ENCODE measurements at places on chromosomes 6 and 20.

DNA sequence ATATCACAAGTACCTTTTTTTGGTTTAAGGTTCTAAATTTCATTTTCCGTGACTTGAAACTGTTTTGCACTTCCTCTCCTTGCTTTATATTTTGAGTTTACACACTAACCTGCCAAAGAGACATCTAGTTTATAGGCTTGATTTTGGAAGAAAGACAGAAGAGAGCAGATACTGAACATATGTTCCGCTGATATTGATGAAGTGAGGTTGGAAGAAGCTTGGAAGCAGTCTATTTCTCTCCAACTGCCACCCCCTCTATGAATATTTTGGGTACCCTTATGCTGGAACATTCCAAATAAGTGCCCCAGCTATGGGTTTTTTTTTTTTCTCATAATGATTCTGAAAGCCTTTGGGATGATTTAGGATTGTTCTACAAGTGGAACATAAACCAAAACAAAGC, 150.6 kb downstream of the LAMA2 start:
- no peak for DNase-seq

GRCh38 chr6:20399518-20399917, 2.2 kb upstream of the E2F3 start:
- no peak for DNase-seq

DNA sequence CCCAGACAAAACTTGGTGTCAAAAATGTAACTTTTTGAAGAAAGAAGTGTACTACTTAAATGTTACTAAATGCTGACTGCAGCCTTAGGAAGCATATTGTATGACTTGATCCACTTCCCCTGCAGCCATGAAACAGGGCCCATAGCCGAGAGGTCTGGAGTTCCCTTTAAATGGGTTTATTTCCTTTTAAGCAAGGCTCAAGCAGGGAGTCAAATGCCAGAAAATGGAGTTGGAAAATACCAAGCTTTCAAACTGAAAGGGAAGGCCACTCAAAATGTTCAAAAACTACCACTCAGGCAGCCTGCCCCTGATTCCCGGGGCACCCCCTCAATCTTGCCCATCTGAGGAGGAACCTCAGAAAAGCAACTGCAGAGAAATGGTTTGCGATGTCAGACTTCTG, 43.3 kb downstream of the SLC22A23 start:
- no peak for DNase-seq

- no peak for DNase-seq
Observed at GRCh38 chr6:97697456-97697855, 414.4 kb upstream of the MMS22L start.

DNA sequence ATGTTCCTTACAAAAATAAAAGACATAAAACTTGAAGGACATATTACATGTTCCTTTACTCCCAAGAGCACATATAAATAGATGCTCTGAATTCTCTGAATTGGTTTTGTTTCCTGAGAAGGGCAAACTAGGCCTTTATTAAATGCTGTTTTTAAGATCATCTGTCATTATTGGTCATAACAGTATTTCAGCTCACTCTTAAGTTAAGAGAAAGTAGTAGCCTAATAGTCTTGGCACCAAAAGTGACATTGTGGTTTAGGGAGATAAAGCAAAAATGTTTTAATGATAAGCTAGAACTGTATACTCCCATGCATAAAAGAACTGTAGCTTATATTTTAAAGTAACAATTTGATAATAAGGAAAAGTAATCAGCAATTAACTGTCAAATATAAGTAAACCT, 361.1 kb upstream of the PTCHD4 start:
- no peak for DNase-seq

DNA sequence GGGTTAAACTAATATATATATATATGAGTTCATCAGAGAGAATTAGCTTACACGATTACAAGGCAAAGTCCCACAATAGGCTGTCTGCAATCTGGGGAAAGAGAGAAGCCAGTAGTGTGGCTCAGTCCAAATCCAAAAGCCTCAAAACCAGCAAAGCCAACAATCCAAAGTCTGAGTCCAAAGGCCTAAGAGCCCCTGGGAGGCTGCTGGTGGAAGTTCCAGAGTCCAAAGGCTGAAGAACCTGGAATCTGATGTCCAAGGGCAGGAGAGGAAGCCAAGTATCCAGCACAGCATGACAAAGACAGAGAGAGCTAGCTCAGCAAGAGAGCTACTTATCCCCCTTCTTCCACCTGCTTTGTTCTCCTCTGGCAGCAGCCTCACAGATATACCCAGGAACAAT, 274.7 kb upstream of the ID4 start:
- no peak for DNase-seq

DNA sequence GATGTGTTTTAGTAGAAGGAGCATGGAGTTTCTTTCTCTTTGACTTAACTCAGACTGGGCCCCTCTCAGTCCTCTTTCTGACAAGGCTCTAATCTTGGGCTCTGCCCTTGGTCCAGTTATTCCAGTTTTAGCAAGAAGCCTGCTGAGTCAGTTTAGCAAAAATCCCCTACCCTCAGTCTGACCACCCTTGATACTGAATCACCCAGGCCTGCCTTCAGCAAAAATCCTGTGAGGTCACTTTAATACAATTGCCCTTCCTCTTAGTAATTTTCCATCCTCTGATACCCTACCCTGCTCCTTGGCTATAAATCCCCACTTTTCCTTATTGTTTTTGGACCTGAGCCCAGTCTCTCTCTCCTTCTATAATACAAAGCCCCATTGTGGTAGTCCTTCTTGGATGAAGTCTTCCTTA, 326.7 kb upstream of the NOX3 start:
- DNase-seq = no peak

DNA sequence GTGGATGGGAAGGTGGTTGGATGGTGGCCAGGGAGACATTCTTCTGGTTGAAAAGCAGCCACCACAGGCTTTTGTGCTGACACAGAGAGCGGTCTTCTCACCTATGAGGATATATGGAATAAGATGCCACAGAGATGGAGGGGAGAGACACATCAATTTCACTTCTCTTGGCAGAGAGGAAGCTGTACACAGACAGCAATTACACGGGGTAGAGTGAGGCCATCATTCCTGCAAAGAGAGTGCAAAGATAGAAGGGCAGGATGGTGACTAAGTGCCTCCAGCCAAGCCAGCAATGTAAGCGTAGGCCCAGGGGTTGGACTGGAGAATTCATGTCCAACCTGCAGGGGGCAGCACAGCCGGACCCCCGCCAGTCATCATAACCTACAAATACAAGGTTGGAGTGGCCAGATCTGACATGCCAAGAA, 56.4 kb downstream of the NRN1 start:
- no peak for DNase-seq

DNA sequence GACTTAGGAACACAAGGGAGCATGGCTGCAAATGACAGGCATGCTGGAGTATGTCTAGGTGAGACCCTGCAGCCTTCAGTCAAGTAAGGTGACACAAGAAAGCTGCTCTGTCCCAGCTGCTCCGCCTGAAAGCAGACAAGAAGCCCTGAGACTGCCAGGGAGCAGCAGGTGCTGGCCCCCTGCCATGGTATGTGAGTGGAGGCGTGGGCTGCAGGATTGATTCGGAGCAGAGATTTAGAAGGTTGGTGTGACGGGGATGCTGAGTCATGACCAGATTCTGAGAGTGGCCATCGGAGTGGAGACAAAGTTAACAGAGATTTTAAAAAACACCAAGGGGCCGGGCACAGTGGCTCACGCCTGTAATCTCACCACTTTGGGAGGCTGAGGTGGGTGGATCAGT, 17.8 kb downstream of the LRP11 start:
- no peak for DNase-seq

- DNase-seq = no peak
Observed at GRCh38 chr20:35344354-35344837, 52.2 kb upstream of the FAM83C start.

DNA sequence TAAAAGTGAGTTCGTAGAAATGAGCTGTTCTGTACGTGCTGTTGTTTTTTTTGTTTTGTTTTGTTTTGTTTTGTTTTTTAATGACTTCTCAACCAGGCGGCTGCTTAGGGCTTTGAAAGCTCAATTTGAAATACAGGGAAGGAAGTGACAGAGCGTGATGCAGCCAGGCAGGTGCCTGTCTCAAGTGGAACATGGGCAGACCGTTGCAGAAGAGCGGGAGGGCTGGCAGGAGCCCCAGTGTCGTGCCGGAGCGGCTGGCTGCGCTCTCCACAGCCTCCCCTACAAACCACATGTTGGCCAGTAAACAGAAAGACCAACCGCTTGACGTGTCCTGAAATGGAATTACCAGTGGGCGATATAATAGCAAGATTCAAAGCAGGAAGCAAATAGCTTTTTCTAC, 164.9 kb upstream of the RREB1 start:
- no peak for DNase-seq

DNA sequence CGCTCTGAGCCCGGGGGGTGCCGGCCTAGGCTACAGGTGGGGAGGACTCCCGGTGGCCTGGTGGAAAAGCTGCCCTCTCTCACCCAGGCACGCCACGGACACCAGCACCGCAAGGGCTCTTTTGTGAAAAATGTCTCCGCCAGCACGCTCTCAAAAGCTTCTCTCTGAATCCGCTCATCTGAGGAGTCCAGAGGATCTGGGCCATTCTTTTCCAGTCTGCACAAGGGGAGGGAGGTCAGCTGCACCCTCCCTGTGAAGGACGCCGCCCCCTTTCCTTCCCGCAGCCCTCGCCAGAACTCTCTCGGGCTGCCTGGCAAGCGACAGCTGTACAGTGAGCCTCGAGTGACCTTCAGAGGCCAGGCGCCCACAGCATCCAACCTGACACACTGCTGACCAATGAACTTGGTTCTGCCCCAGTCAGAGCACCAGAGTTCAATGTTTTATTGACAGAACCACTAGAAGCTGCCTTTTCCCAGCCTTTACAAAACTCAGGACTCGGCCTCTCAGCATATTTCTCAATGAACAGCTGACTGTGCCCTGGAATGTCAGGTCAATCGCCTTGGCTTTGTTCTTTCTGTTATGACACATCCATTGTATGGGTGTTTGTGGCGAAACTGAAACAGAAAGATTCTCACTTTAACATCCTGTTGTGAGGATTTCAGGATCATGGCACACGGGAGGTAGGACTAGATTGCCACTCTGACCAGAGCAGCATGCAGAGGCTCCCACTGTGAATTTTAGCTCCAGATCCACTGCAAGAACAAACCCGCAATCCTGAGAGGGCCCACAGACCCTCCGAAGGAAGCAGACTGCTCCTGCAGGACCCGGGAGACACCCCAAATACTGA, 26.7 kb downstream of the SERPINB9 start:
- DNase-seq = no peak

DNA sequence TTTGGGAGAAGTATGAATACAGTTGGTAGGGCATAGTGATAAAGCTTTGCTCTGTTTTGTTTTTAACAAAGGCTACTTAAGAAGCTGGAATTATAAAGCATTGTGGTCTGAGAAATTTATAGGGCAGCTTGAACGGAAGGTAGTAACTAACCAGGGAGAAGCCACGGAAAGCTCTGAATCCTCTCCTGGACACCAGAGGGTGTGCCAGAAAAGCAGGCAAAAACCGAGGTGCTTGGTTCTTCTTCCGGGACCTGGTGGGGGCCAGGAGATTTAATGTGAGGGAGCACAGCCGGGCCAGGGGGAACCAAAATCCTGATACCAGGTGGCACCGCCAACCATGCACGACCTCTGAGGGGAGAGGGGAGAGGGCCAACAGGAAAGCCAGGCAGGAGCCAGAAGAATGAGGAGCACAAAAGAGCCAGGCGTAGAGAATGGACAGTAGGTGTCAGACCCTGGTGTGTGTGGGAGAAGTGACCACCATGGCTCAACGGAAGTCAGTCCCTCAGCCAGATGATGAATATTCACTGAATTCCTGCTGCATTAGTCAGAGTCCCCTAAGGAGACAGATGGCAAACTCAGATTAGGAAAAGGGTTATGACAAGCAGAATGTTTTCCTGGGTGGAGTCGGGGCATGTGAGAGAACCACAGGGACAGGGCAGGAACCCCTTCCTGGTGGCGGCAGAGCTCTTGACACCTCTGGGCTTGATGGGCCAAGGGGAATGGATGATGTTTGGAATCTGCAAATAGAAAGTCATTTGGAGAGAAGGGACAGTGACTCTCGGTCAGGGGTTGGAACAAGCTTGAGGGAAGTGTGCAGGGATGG, 262.3 kb downstream of the ZNF217 start:
- DNase-seq = no peak

GRCh38 chr6:41763470-41763869, 16.2 kb downstream of the FRS3 start:
- no peak for DNase-seq

GRCh38 chr6:7637533-7637932, 47.5 kb downstream of the SNRNP48 start:
- DNase-seq = no peak

GRCh38 chr6:41582540-41582939, 36.4 kb downstream of the FOXP4 start:
- DNase-seq = no peak

- DNase-seq = no peak
Observed at GRCh38 chr6:22108199-22108598, 188.6 kb downstream of the PRL start.

DNA sequence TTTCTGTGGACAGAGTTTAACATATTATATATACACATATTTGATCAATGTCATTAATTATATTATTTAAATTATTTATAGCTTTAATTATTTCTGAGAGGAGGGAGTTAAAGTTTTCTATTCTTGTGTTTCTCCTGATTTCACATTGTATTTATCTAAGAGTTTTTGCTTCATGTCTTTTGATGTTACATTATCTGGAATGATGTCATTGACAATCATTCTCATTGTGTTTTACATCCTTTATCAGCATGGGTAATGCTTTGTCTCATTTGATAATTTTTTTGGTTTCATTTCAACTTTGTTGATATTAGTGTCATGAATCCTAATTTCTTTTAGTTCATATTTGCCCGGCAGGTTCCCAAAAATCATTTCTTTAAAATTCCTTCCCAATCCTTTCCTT, 56.7 kb upstream of the TOX2 start:
- no peak for DNase-seq

- DNase-seq = no peak
Observed at GRCh38 chr6:110693994-110694393, 121.3 kb downstream of the CDK19 start.

DNA sequence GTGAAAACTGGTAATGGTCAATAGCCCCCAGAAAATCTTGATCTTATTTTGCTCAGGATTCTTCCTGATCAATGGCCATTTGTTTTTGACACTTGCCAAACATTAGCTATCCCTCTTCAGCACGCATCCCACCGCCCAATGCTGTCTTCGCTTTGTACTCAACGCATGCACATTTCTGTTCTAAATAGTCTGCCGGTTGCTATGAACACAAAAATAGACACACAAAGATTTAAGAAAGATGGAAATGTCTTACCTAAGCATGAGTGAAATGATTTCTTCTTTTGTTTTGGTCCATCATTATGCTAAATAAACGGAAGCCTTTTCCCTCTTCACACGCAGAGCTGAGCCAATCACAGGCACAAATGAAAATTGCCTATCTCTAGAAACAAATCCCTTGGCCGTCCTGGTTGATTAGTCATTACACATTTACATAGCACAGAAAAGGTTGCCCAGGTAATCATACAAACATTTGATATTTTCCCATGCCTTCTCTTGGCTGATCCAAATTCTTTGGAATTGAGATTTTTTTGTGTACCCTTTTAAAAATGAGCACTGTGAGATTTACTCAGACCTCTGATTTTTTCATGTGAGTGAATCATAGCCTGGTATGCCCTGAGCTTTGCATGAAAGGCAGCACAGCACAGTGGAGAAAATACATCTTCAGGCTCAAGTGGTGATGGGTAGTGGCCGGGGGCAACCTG, 70.5 kb upstream of the FAM184A start:
- no peak for DNase-seq

Measured in T-cell (primary cell).